ENCODE measurements at places on chromosomes 5 and 9. TPM values are rescaled to one million over a fixed set of nuclear protein-coding genes. Genes with fewer than 3 reads are reported as not detected.

The SPINK7 gene
- polyA plus RNA-seq: not detected

DNA sequence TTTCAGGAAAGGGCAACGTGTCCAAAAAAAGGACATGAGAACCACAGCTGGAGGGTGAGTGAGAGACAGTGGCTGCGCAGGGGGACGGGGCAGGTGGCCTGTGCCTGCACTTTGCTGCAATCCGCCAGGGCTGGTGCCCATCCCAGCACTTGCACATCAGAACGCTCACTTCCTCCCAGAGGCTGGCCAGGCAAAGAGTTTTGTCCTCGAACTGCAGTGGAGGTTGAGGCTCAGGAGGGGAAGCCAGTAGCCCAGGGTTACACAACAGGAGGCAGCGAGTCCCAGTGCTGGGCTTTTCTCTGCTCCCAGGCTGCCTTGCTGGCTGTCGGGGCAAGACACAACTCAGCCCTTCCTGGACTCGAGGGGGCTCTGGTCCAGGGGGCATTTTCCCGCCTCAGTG, 33.1 kb downstream of the CRB2 start:
- no peak for DNase-seq

DNA sequence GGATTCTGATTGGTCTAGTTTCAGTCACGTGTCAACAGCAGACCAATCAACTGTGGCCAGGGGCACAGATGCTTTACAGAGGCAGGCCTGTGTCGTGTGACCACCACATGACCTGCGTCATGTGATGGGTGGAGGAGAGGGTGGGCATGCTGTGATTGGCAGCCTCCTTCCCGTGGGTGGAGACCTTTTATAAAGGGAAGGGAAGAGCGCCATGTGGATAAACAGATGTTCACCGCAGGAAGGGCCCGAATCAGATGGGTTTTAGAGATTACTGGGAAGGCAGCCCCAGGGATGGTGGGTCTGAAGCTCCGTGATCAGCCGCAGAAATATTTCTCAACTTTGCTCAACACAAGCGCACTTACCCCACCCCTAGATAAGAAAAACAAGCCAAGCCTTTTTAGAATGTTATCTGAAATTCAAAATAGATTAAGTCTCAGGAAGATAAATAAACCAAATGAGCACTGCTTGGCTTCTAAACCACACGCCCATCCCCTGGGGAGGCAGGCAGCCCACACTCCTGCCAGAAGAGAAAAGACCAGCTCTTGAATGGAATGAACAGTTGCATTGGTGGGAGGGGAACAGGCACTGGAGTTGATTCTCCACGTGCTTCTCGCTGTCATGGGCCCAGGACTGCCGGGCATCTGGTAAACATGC, 43.6 kb downstream of the ROPN1L start:
- DNase-seq: no peak

GRCh38 chr5:84430863-84431663, 46.4 kb upstream of the EDIL3 start:
- no peak for DNase-seq

GRCh38 chr5:95027775-95028174, 257.1 kb downstream of the MCTP1 start:
- DNase-seq: no peak
